ENCODE measurements at places on chromosomes 3 and 15.

- no peak for DNase-seq
Measured at GRCh38 chr3:134356411-134357040, 17.7 kb downstream of the AMOTL2 start.

DNA sequence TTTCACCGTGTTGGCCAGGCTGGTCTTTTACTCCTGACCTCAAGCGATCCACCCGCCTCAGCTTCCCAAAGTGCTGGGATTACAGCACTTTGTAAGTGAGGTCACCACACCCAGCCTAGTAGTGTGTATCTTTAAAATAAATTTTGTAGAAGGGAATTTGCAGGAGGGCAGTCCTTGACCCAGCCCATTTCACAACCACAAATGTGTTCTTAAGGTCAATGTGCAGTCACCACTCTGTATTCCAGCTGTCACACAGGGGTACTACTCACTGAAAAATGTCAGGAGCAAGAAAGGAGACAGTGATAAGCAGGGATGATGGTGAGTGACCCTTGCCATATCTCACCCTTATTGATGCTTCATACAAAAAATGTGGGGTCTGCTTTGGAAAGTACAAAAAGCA is 98.5 kb downstream of the FRMD5 start:
- no peak for DNase-seq

- DNase-seq: peak; percentile 45
Measured at GRCh38 chr3:57983734-57984518, 24.3 kb upstream of the FLNB start.

GRCh38 chr15:101510212-101511197 is 21.0 kb upstream of the PCSK6 start:
- DNase-seq: no peak

GRCh38 chr3:24510030-24510648 is 15.5 kb upstream of the THRB start:
- DNase-seq: no peak

GRCh38 chr15:50302581-50302980 is 37.1 kb upstream of the HDC start:
- no peak for DNase-seq

DNA sequence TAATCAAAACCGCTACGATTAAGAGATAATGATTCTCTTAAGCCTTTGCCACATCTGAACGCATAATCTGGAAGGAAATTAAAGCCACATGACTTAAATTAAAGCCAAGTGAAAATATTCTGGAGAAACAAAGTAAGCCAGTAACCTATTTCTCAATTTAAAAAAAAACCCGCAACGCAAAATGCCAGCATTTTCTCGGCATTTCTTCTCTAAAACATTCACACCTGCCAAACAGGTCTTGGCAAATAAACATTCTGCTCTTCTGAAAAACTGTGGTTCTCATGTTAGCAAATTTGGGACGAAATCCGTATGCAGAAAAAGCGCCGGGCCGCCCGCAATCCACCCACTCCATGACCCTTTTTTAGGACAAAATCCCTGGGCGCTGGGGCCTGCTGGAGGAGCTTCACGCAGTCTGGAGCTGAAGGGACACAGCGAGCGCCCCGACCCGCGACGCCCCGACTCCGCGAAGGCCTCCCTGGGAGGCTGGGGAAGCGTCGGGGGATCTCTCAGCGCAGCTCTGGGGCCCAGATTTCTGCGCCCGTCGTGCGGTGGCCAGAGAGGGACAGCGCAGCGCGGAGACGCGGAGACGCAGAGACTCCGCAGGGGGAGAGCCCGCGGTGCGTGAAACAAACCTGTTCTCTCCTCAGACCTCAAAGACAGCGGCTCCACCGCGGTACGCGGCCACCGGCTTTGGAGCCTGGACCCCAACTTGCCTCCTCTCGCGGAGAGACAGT is 471 bp downstream of the NKIRAS1 start:
- DNase-seq: no peak

DNA sequence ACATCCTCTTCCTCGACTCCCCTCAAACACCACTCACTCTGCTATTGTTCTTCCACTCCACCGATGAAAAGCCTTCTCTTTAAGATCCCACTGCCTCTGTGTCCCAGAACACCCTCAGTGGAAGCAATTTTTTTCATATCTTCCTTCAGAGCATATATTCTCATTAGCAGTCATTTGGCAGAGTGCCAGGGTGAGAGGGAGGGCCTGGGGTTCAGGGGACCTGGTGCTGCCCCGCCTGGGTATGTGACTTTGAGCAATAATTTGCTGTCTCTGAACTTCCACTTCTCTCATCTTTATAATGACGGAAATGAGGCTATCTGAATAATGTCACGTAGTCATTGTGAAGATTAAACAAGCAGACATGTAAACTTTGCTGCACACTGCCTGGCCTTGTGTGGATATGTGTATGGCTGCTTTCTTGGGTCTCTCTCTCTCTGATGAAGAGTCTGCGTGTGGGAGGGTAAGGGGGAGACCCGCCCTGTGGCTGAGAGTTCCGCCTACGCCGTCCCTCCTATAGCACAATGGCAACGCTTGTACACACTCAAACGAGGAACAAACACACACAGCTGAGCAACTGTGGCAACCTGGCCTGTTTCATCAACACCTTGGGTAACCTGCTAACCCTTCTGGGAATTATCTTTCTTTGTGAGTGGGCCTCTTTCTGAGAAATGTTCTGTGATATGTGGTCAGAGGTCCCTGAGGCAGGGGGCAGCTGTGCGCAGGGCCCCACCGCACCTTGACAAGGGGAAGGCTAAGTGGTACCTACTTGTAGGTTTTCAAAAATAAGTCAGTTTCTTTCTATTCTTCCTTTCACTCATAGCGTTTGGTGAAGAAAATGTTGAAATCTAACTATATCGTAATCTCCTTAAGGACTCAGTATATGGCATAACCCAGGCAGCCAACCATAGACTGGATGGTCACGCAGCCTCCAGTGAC is 369.8 kb downstream of the SV2B start:
- DNase-seq: peak; percentile 50

DNA sequence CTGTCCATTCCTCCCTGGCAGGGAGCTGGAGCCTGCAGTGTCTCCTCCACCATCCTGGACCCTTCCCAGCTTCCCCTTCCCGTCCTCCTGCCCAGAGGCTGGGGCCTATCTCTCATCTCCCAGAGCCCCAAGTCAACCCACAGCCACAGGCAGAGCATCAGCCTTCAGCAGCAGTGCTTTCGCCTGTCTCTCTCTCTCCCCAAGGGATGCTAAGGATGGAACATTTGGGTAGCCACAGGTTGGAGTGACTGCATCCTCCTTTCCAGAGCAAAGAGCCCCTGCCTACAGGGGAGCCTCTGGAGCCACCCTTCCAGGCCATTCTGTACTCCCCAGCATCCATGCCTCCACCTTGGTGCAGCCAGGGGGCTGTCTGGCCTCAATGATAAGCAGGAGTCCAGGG is 4.2 kb downstream of the PLCB2 start:
- DNase-seq: no peak

GRCh38 chr3:152071924-152072323 is 196.8 kb upstream of the MBNL1 start:
- DNase-seq: no peak

- DNase-seq: no peak
Measured at GRCh38 chr3:24128199-24129005, 183.3 kb downstream of the NR1D2 start.

- DNase-seq: no peak
Measured at GRCh38 chr15:83486363-83486762, 39.2 kb downstream of the SH3GL3 start.

DNA sequence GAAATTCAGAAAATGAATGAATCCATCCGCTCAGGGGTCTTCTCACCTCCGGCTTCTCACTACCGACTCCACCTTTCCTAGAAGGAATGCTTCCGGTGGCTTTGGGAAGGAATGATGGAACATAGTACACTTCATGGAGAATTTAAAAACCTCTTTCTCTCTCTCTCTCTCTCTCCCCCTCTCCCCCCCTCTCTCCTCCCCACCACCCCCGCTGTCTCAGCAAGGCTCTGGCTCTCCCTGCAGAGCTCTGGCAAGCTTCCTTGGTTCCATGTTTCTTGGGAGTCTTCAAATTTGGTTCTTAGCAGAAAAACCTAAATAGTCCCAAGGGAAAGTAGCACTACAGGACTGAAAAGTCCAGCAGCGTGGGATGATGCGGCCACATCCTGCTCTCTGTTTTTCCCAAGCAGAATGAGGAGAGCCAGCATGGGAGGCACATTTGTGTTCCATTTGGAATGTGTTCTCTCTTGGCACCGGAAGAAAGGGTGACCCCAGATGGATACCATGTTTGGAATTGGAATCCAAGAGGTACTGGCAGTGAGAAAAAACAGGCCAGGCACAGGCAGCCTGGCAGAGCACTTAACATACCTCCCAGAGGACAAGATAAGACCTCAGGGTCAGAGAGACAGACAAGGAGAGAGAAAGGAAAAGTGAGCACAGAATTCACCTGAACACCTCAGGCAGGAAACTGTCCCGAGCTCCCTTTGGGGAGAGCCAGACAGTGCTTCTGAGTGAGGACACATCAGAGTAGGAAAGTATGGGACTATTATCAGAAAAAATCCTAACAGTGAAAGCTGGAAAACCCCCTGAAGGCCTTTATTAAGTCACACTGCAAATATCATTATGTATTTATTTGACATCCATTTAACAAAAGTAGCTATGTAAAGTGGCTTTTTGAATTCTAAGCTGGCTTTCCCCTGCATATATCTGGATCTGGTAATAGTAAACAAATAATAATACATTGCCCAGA is at the start of gene POPDC2:
TSS of gene POPDC2 (minus strand) at position 116 of the 967 bp plus-strand sequence. CDS start 166 bp downstream, outside the sequence.
- no peak for DNase-seq

- DNase-seq: no peak
Measured at GRCh38 chr3:70974747-70975146, 608.8 kb downstream of the FOXP1 start.

DNA sequence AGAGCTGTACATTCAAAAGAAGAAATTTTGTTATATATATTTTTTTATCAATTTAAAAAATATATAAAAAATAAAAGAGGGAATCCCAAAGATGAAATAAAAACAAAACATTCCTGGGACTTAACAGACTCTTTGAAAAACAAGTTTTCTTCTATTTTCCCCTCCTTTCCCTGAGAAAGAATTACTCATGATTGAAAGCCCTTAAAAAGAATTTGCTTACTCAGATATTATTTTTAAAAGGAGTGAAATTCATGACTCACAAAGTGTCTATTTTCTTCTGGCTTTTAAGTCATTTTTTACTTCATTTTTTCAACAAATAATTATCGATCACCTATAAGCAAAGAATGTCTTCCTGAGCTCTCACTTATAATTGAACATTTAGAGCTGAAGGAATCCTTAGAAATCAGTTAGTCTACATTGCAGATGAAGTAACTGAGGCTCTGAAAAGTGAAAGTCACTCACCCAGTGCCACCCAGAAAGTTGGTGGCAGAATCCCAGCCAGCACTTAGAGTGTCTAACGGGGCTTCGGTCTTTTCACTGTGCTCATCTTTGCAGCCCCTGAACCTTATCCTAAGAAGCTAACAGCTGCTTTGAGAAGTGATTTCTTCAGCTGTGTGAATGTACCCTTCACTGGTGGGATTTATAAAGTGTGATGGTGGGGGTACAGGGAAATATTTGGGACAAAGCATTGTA is 42.5 kb upstream of the NUDT16 start:
- no peak for DNase-seq

DNA sequence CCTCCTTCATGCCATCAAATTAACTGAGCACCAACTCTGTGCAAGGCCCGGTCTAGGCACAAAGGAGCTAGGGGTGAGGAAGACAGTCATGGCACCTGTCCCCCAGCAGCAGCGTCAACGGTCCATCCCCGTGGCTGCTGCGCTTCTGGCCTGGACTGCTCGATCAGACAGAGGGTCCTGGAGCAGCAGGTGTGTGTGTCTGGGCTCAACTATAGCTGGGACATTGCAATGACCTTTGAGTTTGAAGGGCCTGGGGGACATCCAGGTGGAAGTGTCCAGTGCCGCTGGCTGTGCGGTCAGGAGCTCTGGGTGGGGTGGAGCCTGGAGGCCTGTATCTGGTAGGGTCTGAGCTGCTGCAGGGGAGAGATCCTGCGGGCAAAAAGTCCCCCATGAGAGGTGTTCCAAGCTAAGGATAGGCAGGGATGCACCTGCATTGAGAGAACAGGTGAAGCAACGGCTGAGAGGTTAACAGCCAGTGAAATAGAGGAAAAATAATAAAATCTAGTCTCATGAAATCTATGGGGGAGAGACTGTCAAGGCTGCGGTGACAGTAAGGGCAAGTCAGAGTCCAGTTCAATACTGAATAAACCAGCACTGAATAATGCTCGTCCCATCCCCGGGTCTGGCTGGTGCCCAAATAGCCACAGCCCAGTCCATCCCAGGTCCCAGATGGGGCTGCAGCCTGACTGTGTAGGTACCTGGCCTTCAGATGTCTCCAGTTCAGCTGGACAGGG is 25.4 kb upstream of the SLC41A3 start:
- no peak for DNase-seq

GRCh38 chr15:99681990-99682389 is 51.2 kb downstream of the LYSMD4 start:
- no peak for DNase-seq

DNA sequence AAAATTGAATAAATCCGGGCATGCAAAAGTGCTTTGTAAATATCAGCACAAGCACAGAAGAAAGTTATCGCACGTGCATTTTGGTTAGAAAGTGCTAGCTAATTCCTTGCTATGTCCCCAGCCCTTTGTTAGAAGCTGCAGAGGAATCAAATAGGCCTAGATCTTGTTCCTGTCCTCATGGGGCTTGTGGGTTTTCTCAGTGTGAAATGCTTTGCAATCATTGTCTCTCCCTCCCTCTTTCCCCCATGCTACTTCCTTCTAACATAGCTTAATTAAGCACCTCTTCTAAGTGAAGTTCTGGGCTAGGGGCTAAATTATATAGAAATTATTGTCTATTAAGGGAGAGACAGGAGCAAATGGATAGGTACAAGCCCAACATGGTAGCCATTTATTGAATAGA is 271.7 kb downstream of the RPLP1 start:
- DNase-seq: no peak

GRCh38 chr15:76342382-76343201 is 6.0 kb downstream of the ISL2 start:
- DNase-seq: no peak

- DNase-seq: no peak
Measured at GRCh38 chr3:21020043-21020442, 731.0 kb downstream of the ZNF385D start.

DNA sequence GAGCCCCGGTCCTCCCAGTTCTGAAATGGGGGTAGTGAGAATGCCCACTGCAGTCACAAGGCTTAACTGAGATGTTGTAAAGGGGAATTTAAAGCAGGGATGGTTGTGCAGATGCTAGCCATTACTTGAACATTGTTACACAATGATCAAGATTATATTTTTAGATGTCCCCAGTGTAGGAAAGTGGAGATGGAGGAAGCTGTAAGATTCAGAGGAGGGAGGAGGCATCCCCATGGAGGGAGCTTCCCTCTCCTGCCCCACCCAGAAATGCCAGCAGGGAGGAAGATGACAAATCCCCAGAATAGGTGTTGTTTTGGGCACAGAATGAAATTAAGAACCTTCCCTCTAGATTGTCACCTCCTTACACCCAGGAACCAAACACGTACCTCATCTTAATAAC is 46.1 kb downstream of the EFCAB12 start:
- DNase-seq: no peak

GRCh38 chr15:90309020-90309419 is 43.1 kb upstream of the ZNF774 start:
- no peak for DNase-seq

- DNase-seq: no peak
Measured at GRCh38 chr15:50232791-50233190, 32.7 kb downstream of the HDC start.
